ENCODE measurements at places on chromosomes 1 and 21.

DNA sequence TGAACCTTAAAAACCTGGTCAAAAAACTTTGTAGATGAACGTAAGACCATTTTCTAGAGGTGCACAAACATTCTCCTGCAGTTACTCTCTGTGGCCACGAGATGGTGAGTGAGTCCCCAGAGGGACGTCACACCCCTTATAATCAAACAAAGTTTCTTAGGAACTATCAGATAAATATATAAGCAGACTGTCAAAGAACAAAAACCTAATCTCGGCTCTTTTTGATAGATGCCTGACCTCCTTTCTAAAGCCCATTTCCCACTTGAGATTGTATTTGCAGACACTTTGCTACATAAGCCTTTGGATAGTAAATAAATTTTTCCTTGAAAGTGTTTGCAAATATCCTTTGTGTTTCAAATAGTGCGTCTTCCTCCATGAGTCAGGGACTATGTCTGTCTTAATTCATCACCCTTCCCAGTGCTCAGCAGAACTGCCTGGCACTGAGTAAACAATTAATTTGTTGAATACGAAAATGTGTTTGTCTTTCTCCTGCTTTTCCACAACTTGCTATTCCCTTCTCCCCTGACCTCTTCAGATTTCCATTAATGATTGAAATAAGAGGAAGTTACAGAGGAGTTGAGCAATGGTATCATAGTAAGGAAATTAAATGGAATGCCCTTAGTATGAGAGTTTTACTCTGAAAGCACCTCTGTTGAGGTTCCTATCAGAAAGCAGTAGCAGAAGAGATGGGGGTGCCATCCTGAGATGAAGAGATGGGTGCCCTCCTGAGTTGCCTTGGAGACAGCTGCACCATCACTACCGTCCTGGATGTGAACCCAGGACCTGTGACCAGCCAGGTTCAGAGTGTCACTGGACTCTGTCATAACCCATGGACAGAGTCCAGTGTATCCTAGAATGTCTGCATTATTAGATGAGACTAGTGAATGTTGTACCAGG is 57.8 kb upstream of the RAVER2 start:
- DNase-seq, result peak; percentile 4

GRCh38 chr1:27218736-27219135 is 15.7 kb upstream of the WDTC1 start:
- DNase-seq, result no peak

GRCh38 chr1:168428063-168428731 is 115.6 kb downstream of the XCL2 start:
- no peak for DNase-seq

GRCh38 chr1:32681509-32681908 is 21.1 kb downstream of the SYNC start:
- no peak for DNase-seq

GRCh38 chr1:47727051-47727696 is 270.0 kb downstream of the TRABD2B start:
- no peak for DNase-seq

DNA sequence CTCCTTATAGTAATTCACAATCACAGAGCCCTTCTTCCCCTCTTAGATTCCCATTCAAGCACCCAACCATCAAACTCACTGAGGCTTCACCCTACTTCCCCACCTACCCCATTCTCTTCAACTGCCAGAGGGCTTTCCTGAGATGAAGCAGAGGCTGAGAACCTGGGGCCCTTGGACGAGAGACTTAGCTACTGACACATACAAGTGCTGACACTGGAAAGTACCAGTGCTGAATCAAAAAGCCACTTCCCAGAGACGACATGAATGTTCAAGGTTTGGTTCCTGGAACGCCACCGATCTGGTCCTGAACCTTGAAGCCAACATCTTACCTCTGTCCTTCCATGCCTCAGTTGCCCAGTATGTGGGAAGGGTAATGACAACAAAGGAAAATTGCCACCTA is 16.6 kb upstream of the RAP1A start:
- DNase-seq, result no peak

GRCh38 chr1:202374099-202374498 is 25.6 kb downstream of the PPP1R12B start:
- DNase-seq, result no peak

DNA sequence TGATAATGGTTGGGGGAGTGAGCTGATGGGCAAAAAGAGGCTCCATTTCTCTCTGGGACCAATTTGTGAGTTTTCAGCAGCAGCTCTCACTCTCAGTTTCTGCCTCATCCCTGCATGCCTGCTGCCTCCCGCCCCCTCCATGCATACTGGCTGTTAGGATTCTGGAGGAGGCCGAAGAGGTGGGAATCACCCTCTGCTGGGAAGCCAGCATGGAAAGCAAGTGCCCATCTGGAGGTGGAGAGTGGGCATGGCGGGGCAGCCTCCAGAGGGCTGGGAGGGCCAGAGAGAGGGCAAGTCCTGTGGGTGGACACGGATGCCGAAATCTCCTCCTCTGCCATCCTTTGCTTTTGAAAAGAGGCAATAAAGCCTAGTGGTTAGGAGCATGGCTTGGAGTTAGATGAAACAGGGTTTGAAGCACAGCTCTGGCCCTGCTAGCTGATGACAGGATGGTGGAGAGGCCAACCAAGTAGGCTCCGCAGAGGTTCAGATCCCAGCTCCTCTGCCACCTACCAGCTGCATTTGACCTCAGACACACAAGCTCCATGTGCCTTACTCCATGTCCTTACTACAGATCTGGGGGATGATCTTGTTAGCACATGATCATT is 113.4 kb downstream of the GRIK3 start:
- DNase-seq, result no peak

DNA sequence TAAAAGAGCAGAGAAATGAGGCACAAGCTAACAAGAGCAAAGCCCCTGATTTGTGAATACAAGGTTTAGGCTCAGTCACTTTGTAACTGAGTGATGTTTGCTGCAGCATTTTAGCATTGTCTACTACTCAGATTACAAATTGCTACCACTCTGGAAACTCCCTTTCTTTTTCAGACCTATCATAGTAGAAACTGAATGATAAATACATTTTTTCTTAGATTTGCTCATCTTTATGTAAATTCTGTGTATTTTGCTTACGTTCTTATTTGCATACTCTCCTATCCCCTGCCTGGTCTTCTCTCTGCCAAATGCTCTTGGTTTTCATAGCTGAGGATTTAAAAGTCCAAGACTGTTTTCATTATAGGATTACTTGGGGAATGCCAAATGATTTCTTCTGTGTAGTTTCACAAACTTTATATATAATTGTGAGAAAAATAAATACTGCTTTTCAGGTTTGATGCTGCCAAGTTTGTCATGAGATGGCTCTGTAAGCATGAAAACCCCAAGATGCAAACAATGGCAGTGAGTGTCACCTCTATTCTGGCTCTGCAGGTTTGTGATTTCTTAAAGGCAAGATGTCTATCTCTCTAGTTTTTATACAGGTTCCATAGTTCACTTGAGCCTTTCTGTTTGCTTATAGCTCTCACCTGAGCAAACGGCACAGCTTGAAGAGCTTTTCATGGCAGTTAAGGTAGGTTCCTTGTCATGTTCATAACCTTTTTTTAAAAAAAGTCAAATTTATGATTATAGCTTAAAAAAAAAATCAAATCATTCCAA is 24.7 kb downstream of the ZYG11A start:
- DNase-seq, result no peak

GRCh38 chr1:165056914-165057313 is 299.6 kb downstream of the LMX1A start:
- no peak for DNase-seq

GRCh38 chr1:56526571-56527174 is 52.7 kb downstream of the PLPP3 start:
- no peak for DNase-seq

GRCh38 chr21:36747041-36747814 is 48.3 kb downstream of the SIM2 start:
- DNase-seq, result no peak

GRCh38 chr1:67814121-67814772 is 19.0 kb downstream of the GNG12 start:
- DNase-seq, result no peak

GRCh38 chr1:51728611-51729155 is 111.8 kb downstream of the OSBPL9 start:
- no peak for DNase-seq

DNA sequence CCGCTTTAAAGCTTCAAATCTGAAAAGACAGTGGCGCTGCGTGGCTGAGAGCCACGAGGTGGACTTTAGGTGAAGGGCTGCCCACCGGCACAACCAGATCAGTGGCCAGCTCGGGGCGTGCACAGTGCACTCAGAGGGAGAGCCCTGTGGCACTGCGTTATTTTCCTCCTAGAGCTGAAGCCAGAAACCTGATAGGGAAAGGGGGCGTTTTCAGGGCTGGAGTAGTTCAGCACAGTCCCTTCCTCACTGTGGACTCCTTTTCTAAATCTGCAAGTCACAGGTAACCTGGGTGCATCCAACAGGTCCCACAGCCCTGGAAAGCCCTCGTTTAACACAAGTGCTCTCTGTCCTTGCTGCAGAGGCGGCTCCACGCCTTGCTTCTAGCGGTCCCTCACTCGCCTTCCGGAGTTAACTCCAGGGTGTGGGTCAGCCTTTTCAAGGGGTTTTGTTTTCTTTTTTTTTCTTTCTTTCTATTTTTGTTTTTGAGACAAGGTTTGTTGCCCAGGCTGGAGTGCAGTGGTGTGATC is 81.2 kb downstream of the GALNT2 start:
- DNase-seq, result no peak

DNA sequence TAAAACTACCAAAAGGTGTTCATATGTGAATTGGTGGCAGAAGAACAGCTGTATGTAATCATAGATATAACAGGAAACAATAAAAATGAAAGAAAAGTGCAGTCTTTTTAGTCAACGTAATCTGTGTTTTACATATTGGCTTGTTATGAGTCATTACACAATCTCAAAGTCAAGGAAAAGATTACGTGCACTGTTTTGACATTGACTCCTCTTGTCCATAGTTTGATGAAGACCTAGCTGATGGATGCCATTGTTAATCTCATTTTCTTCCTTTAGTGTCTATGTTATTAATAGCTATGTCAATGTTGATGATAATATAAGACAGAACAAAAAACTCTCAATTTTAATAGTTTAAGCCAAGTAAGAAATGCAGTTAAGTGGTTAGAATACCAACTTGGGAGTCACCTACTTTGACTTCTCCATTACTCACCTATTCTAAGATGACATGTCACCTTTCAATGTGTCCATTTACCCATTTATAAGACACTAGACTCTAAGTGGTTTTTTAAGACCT is 84.5 kb upstream of the SAMSN1 start:
- DNase-seq, result no peak

DNA sequence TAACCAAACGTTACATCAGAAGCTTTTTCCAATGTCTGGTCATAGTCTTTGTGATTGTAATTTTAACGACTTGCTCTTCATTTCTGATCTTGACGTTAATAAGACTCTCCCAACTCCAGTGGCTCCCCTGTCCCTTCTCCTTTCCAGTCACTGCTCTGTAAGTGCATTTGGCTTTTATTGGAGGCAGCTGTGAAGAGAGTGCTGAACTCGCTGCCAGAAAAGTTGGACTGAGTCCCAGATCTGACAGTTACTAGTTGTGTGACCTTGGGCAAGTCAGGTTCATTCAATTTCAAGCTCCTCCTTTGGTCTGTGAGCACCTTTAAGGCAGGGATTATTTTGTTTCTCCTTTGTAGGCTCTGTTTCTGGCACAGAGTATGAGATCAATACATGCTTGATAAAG is 109.6 kb upstream of the TSPAN2 start:
- no peak for DNase-seq

All from stimulated activated CD8-positive, alpha-beta memory T cell treated with anti-CD3 and anti-CD28 coated beads, Interleukin-12 subunit alpha, Interleukin-12 subunit beta, amount 100 ng/mL, for 1 hour (primary cell).